ENCODE measurements at places on chromosomes 5 and 9.

DNA sequence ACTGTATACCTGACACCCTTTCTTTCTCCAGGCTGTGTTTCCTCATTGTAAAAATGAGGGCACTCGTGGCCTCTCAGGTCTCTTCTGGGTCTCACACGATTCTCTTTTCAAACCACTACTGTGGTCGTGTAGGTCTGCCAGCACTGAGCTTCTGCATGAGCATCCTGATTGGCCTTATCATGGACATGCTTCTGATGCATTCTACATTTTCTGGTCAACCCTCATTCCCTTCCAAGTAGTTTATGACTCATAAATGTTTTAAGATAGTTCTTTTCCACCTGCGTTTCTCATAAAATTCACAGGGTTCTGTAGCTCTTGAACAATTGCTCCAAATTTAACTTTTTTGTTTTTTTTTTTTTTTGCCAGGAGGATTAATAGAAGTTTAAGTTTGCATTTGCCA lies 294.8 kb downstream of the KCTD16 start:
- no peak for DNase-seq

GRCh38 chr5:37637165-37637845 lies 202.5 kb downstream of the GDNF start:
- DNase-seq: no peak

GRCh38 chr9:89952401-89952800 lies 347.6 kb downstream of the GADD45G start:
- no peak for DNase-seq

DNA sequence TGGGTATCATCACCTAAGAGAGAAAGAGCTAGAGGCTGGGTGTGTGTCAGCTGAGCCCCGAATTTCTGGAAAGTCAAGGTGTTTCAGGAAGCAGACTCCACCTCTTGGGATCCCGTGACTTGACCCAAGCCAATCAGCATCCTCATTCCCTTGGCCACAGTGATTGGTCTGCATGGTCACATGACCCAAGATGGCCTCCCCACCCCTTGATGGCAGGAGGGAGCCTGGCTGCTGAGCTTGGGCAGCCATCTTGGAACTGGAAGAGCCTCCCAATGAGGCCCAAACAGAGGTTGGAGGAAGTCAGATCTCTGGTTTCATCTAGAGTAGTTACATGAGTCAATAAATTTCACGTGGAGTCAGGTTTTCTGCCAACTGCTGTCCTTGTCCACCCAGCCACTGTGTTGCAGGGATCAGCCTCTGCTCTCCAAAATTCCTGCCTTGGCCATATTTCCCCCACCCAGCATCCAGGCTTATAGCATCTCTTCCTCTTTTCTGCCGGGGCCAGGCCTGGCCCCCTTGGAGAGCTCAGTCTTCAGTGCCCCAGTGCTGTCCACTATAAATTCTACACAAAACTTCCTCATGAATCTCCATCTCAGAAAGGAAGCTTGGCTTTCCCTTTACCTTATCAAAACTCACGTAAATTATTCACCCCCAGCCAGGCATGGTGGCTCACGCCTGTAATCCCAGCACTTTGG lies 17.2 kb upstream of the SUSD3 start:
- no peak for DNase-seq

DNA sequence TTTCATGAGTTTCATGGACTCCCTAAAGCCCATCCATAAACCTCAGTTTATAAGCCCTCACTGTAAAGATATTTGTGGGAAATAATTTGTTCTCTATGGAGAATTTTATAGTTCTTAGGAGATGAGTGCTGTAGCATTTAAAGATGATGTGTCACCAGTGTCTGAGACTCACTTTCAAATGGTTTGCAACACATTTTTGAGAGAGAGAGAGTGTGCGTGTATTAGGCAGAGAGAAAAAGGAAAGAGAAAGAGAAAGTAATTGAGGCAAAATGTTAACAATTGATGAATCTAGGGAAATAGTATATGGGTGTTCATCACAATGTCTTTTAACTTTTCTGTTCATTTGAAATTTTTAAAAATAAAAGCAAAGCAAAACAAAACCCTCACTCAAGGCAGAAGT lies 479.0 kb downstream of the ZSWIM6 start:
- DNase-seq: no peak

DNA sequence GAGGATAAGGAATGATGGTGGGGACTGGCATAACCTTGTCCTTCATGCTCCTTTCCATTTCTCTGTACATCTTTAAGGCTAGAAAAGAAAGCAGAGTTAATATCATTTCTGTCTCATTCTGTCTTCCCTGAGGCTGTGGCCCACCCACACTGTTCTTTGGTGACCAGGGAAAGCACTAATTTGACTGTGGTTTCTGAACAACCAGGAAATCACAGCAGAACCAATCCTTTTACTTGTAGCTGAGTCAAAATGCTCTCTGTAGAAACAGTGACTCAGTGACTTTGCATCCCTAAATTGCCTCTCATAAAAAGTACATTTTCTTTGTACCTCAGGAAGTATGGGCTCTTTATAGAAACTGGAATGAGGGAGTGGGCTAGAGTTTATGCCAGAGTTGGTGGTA lies 28.1 kb downstream of the IL33 start:
- DNase-seq: no peak

GRCh38 chr5:20556115-20556763 lies 568.2 kb upstream of the CDH18 start:
- no peak for DNase-seq

DNA sequence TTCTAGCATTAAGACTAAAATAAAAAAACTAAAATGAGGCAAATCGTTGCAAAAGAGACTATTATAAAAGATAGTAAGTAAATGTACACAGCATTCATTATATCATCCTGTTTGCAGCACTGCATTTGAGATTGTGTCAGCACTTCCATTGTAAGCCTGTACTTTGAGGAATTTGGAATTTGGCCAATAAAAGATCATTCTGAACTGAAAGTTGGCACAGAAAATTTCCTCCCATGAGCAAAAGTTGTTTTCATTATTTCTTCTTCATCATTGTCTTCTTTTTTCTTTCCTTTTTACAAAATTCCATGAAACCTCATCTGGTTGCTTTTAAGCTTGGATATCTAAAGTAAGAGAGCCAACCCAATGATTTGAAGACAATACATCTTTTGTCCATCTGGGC lies 199.3 kb upstream of the ADAMTSL1 start:
- DNase-seq: no peak

GRCh38 chr5:67963789-67964519 lies 251.6 kb upstream of the PIK3R1 start:
- no peak for DNase-seq

All from activated T-helper 1 cell treated with Interleukin-2 at 50 U/mL for 16 hours (primary cell).